Ascending aorta (tissue), 2 donors: ENCODE measurements at places on chromosomes 1 and 21.

- DNase-seq: no peak
Measured at GRCh38 chr1:212186427-212187207, 98.6 kb upstream of the PPP2R5A start.

GRCh38 chr1:217534566-217534965 lies 96.3 kb downstream of the GPATCH2 start:
- DNase-seq: no peak

GRCh38 chr1:23343221-23344110 lies 618 bp downstream of the HNRNPR start:
- no peak for DNase-seq

DNA sequence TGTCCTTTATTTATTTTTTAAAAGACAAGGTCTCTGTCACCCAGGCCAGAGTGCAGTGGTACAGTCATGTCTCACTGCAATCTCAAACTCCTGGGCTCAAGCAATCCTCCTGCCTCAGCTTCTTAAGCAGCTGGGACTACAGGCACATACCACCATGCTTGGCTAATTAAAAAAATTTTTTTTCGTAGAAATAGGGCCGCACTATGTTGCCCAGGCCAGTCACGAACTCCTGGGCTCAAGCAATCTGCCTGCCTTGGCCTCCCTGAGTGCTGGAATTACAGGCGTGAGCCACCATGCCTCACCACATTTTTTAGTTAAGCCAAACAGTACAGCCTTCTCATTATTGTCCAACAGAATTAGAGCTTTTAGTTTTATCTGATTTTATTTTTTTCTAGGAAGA lies 7.4 kb upstream of the ADAR start:
- DNase-seq: no peak

GRCh38 chr1:8629241-8630091 lies 188.0 kb downstream of the RERE start:
- DNase-seq: no peak

- no peak for DNase-seq
Measured at GRCh38 chr1:55320891-55321290, 105.7 kb upstream of the USP24 start.

- DNase-seq: peak; percentile 35
Measured at GRCh38 chr1:226631229-226632000, 82.9 kb downstream of the STUM start.
